A549 treated with CORT108297 at 1 μM for 4 hours (cell line): ENCODE measurements at places on chromosomes 6 and 20. TPM values are rescaled to one million over a fixed set of nuclear protein-coding genes. Genes with fewer than 3 reads are reported as not detected.

Gene ATRN
- 19.3 to 28.2 TPM (median 25.5 TPM) in 5 replicates for total RNA-seq

Gene CUL7
- total RNA-seq: 6.3 to 9.0 TPM (median 7.6 TPM) in 5 replicates

Gene ZSCAN23
- total RNA-seq: not detected in 5 replicates

Gene ANKRD6
- total RNA-seq: 1.3 to 1.8 TPM (median 1.6 TPM) in 5 replicates

Gene TRIM27
- 35.3 to 47.8 TPM (median 43.5 TPM) in 5 replicates for total RNA-seq

Gene KIAA0408
- 5.5 to 7.6 TPM (median 6.4 TPM) in 5 replicates for total RNA-seq

Gene RAET1E
- 2.2 to 3.7 TPM (median 2.6 TPM) in 5 replicates for total RNA-seq

Gene TRAPPC3L
- not detected in 5 replicates for total RNA-seq

Gene CD93
- total RNA-seq: not detected in 5 replicates

Gene KHDC1
- total RNA-seq: 3.6 to 4.5 TPM (median 4.1 TPM) in 5 replicates

Gene HLA-DMB
- 1.5 to 2.5 TPM (median 1.6 TPM) in 5 replicates for total RNA-seq

Gene KATNA1
- 9.4 to 12.9 TPM (median 10.7 TPM) in 5 replicates for total RNA-seq

Gene DNAH8
- not detected in 5 replicates for total RNA-seq

Gene TCF15
- total RNA-seq: not detected in 5 replicates

Gene LPA
- total RNA-seq: 0.01 to 0.06 TPM (median 0.02 TPM) in 3 of 5 replicates, not detected in the others

Gene APOM
- 2.9 to 4.1 TPM (median 3.0 TPM) in 5 replicates for total RNA-seq

Gene BTNL2
- total RNA-seq: not detected in 5 replicates

Gene TSHZ2
- not detected in 5 replicates for total RNA-seq

Gene EYS
- 0.01 to 0.19 TPM (median 0.13 TPM) in 4 of 5 replicates, not detected in the other for total RNA-seq

Gene EYA2
- 2.0 to 3.3 TPM (median 2.9 TPM) in 5 replicates for total RNA-seq

Gene UST
- 2.3 to 3.3 TPM (median 2.6 TPM) in 5 replicates for total RNA-seq

Gene MLN
- not detected in 5 replicates for total RNA-seq

Gene AIF1
- total RNA-seq: not detected in 5 replicates

Gene TEAD3
- 4.1 to 7.8 TPM (median 6.2 TPM) in 5 replicates for total RNA-seq

Gene PTK6
- total RNA-seq: 2.2 to 3.5 TPM (median 3.2 TPM) in 5 replicates
